Fibroblast of gingiva (primary cell): ENCODE measurements at places on chromosomes 6 and 20.
A peak's percentile ranks its signal among the peaks of the same experiment; 100 is the strongest.

DNA sequence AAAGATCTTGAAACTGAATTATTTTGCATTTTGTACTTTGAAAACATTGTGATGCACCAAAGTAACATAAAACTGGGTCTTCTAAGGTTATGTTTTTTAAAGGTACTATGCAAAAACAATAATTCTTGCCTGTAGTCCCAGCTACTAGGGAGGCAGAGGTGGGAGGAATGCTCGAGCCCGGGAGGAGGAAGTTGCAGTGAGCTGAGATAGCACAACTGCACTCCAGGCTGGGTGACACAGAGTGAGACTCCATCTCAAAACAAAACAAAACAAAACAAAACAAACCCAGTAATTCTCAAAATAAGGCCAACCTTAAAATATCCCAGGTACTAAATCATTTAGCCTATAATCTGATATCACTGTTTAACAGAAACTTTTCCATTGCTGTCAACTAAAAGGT, 269.6 kb downstream of the KHDC1L start:
- DNase-seq, result no peak

- no peak for DNase-seq
These were observed 81.7 kb upstream of the MAFB start for GRCh38 chr20:40770564-40771307.

DNA sequence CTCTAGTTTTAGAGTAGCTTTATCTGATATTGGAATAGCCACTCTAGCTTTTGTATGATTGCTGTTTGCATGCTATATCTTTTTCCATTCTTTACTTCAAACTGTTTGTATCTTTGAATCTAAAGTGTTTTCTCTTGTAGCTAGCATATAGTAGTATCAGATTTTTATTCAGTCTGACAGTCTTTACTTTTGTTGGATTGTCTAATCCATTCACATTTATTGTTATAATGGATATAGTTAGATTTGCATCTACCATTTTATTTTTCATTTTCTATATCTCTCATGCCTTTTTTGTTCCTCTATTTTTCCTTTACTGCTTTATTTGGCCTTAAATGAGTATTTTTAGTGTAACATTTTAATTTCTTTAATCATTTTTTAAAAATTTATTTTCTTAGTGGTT, 52.1 kb downstream of the PHACTR3 start:
- DNase-seq, result no peak

GRCh38 chr6:133980168-133980567, 27.1 kb downstream of the TBPL1 start:
- DNase-seq, result no peak

DNA sequence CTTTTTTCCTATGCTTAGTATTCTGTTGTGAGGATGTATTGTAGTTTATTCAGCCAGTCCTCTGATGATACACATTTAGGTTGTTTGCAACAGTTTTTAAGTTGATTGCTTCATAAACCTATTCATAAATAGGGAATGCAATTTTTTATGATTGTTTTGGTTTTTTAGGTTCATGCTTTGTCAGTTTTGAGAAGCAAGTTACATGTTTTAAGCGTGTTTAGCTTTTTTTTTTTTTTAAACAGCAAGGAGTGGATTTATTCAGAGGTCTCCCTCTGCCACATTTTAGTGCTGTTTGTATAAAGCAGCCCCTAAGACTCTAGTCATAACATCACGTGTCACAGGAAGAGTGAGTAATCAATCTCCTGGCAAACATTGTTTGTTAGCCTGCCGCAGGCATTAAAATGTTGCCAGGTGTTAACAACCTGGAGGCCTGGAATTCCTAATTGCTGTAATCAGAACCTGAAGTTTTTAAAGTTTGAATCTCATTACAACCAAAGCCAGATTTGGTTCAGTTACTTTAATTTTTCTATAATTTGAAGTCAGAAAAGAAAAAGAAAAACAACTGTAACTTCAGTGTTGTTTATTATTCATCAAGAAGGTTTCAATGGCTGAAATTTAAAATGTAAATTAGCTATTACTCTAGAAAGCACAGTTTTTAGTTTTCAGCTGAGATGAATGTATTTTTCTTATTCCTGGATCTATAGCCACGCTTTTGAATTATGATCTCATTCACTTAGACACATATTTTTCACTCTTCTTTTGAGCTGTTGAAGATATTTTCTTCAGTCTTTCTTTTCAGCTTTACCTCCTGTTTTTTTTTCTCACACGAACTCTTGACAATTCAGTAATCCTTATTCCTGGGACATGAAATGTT, 59.2 kb downstream of the KCNS1 start:
- no peak for DNase-seq

DNA sequence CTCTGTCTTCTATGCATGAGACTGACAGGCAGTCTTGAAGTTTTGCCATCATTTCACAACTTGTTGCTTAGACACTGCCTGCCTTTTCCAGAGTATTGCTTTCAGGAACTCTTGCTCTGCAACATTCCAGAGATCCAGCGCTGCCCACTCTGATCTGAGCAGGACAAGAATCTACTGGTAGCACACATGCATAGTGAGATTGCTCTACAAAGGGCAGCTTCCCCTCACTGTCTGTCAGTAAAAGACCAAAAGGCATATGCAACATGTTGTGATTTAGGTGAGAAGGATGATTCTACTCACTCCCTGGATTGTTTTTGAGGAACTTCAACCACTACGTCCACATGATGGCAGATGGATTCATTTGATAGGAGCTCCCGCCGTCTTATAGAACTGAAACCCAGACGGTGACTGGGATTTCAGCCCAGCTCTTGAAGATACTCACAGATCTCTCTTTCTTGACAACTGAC, 259.1 kb downstream of the ARID1B start:
- DNase-seq, result peak; percentile 73

- DNase-seq, result no peak
These were observed 15.2 kb downstream of the ID1 start for GRCh38 chr20:31620246-31620645.

DNA sequence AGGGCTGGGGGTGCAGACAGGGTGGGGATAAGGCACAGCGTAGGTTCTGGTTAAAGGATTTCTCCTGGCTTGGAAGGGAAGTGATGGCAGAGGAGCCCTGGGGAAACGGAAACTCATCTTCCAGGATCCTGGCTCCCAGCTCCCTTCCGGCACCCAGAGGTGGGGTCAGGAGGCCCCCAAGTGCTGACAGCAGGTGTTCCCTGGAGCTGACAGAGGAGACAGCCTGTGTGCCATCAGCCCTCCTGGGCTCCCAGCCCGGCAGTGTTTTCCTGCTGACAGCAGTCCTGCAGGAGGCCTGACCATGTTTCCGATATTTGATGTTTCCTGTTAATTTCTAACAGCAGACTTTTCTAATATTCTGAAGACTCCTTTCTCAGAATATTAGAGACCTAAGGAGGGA, 277.3 kb downstream of the TAF4 start:
- DNase-seq, result no peak

- DNase-seq, result no peak
These were observed 13.4 kb upstream of the GHRH start for GRCh38 chr20:37274851-37275524.

- DNase-seq, result no peak
These were observed 172.1 kb downstream of the CDKAL1 start for GRCh38 chr6:20706238-20706938.

DNA sequence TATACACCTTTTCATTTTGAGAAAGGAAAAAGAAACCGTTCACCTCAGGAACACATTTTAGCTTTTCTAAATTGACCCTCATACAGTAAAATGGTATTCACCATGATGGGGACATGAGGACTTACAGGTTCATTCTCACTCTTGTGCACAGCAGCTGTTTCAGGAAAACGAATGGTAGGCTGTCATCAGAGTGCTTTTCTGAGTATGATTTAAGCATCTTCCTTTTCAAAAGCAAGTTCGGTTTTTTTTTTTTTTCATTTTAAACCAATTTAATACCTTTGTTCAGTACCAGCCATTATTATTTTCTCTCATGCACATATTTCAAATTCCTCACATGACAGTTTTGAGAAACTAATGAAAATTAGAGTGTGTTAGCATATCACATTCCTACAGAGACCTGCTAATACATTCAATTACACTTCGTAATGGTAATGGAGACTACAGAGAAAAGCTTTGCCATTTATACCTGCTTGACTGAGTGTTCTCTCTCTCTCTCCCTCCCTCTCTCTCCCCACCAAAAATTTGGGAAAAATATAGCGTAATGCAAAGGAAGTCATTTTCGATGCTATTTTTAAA, 129.2 kb downstream of the SAMD5 start:
- no peak for DNase-seq
